ENCODE measurements at places on chromosomes 2 and 18. TPM values are rescaled to one million over a fixed set of nuclear protein-coding genes. Genes with fewer than 3 reads are reported as not detected.

HMSD gene
- total RNA-seq = not detected

PARD6G gene
- total RNA-seq = 25.0 TPM

FOXI3 gene
- not detected for total RNA-seq

STK25 gene
- total RNA-seq = 519 TPM

POTEE gene
- total RNA-seq = 0.16 TPM

UBE2F gene
- total RNA-seq = 38.3 TPM

TMEM247 gene
- total RNA-seq = not detected

NT5C1B gene
- total RNA-seq = not detected

NT5DC4 gene
- not detected for total RNA-seq

LDAH gene
- total RNA-seq = 45.4 TPM

PRKAG3 gene
- not detected for total RNA-seq

NGEF gene
- total RNA-seq = 0.16 TPM

TRABD2A gene
- total RNA-seq = 0.38 TPM

CKAP2L gene
- total RNA-seq = 4.5 TPM

MBP gene
- 3.8 TPM for total RNA-seq

PLEKHH2 gene
- under 0.01 TPM for total RNA-seq

OST4 gene
- total RNA-seq = 391 TPM

CHAC2 gene
- total RNA-seq = 3.9 TPM

MC5R gene
- not detected for total RNA-seq

AQP12B gene
- not detected for total RNA-seq

TMEM178A gene
- not detected for total RNA-seq

GPR35 gene
- 0.50 TPM for total RNA-seq

CD8B gene
- total RNA-seq = not detected

CFC1 gene
- not detected for total RNA-seq

IFIH1 gene
- 8.4 TPM for total RNA-seq

RGPD4 gene
- not detected for total RNA-seq

SLC20A1 gene
- total RNA-seq = 40.6 TPM

SCG2 gene
- 0.38 TPM for total RNA-seq

SLC4A5 gene
- total RNA-seq = not detected

ATL2 gene
- 37.9 TPM for total RNA-seq

KLHL29 gene
- 1.3 TPM for total RNA-seq

UGT1A4 gene
- total RNA-seq = not detected

ALPG gene
- not detected for total RNA-seq

SFT2D3 gene
- total RNA-seq = 2.6 TPM

RNF125 gene
- total RNA-seq = 4.8 TPM

PROKR1 gene
- total RNA-seq = not detected

RAMP1 gene
- total RNA-seq = 0.25 TPM

FAM161A gene
- total RNA-seq = 1.8 TPM

TUBB8B gene
- total RNA-seq = not detected

ASB18 gene
- total RNA-seq = not detected

CAPN10 gene
- 31.5 TPM for total RNA-seq

IL1B gene
- total RNA-seq = 0.32 TPM

C2orf92 gene
- total RNA-seq = 4.0 TPM

DAW1 gene
- not detected for total RNA-seq

ABCB6 gene
- 45.8 TPM for total RNA-seq

Data from bladder microvascular endothelial cell (primary cell).